ENCODE measurements at places on chromosomes 2 and 18.

DNA sequence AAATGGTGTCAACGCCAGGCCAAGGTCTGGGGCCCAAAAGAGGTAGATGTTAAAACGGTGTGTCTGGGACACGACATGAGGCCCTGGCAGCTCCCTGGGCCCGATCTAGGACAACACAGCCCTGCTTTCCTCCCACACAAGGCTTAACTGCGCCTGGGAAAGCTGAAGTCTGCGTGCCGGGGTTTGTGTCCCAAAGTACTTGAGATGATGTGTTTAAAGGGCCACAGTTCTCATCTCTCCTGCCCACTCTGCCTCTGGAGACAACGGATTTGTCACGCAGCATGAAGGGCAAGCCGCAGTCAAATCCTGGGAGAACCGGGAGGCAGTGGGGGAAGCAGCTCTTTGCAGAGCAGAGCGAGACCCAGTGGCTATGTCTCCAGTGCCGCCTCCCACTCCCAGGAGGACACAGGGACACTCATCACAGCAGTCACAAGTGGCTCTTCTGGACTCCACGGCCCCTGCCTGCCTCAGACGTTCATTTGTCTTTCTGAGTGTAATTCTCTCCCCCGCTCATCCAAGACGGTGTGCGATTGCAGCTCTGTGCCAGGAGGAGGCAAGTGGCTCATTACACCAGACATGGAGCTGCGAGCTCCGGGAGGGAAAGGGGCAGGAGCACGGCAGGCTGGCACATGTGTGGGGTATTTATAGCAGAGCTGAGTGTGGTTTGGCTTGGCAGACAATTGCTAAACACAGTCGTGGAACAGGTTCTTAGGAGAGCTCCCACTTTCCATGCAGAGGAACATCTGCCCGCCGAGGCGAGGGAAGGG is 57.7 kb upstream of the SEMA4C start:
- DNase-seq: no peak

DNA sequence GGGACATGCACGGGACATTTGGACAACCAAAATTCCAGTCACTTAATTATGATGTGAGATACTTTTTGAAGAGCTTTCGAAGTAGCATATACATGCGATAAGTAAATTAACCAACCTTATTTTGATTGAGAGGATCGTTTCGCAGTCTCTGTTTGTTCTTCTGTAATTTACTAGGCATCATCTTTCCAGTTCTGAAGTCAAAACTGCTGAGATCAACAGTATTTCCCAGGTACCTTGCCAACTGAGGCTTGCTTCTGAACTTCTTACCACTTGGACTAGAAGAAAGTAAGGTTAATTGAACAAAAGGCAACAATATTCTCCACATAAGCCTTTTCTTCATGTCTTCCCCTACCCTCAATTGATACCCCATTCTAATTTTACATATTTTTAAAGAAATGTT is 19.6 kb downstream of the MBD2 start:
- DNase-seq: no peak

DNA sequence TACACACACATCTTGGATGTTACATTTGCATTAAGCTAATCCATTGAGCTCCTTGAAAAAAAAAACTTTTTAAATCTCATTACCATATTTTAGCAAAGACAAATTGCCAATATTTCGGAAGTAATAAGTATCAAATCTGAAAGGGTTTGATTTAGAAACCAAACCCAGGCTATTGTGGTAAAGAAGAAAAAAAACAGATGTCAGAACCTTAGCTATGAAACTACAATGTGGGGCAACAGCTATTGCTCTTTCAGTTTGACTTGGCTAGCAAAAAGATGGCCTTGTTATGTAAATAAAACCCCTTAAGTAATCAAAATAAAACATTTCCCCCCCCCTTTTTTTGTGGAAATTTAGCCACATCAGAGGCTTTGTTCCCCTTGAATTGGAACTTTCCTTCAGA is 41.2 kb upstream of the REG3A start:
- no peak for DNase-seq

- no peak for DNase-seq
Observed at GRCh38 chr2:108586631-108587030, 52.4 kb downstream of the LIMS1 start.

DNA sequence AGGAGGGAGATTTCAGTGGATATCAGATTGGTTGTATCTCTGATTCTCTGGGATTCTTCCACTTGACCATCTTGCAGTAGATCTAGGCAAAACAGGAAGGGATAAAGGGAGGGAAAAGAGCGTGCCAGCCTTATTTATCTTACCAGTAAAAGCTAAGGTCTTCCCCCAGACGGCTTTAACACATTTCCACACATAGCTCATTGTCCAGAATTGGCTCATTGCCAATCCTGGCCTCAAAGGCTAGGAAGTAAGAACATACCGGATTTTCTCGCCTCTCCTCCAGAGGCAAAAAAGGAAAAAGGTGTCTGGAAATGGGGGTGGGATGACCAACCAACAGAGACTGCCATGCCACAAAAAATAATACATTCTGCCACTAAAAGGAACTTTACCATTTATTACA is 411.6 kb upstream of the NRP2 start:
- no peak for DNase-seq

- DNase-seq: no peak
Observed at GRCh38 chr2:72994282-72994990, 77.1 kb downstream of the SFXN5 start.

DNA sequence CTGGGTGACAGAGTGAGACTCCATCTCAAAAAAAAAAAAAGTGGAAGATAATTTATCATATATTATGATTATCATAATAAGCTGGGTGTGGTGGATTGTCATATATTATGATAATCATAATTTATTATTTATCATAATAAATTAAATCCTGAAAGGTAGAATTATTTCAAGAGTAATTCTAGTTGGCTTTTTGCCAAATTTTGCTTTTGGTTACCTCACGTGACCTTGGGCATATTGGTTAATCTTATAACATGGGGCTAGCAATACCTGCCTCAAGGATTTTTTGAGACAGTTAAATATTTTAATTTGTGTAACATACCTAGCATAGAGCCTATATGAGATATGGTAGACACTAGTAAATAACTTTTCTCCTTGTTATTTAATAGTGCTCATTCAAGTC is 111.3 kb upstream of the TTC27 start:
- no peak for DNase-seq

- no peak for DNase-seq
Observed at GRCh38 chr2:128537646-128538045, 219.0 kb upstream of the HS6ST1 start.

GRCh38 chr2:105541189-105542050 is 142.6 kb upstream of the FHL2 start:
- DNase-seq: no peak

DNA sequence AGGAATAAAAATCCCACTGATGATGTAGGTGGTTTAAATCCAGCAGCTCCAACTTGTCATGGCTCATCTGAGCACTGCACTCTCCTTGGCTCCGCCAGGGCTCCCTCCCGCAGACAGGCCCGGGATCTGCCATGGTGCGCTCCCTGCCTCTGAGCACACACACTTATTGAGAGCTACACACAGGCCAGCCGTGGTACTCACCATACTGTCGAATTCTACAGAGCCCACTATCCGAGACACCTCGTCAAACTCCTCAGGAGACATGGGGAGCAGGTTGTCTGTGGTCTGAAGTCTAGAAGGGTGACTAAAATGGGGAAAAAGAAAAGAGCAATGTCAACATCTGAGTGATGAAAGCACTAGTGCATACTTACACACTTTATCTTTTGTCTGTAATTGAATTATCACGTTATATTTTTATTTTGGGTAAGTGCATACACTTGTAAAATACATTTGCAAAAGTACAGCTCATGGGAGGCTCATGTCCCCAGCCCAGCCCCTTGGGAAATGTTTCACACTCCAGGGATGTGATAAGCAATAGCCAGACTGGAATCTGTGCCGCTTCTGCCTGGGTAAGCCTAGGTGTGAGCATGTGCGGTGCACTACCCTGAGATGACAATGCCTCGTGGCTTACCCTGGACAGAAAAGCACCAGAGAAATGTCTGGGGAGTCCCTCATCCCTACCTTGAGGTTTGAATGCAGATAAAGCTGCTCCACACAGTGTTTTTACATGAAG is 39.2 kb downstream of the STAT1 start:
- DNase-seq: no peak

- DNase-seq: no peak
Observed at GRCh38 chr2:159098921-159099411, 130.5 kb downstream of the TANC1 start.

DNA sequence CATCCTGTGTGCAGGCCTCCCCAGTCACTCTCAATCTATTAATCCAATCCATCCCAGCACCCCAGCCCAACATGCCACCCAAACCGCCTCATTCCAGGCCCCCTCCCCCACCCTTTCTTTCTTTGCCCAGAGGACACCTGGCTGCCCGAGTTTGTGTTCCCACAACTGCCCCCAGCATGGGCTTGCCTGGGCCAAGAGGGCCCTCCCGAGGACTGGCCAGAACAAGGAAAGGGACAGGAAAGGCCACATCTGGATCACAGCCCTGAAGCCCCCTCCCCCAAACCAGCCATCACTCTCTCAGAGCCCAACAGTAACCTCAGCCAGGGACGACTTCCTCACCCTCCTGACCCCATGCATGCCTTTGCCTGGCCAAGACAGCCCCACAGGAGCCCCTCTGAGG is 1.2 kb downstream of the TNS1 start:
- DNase-seq: no peak

GRCh38 chr2:43105586-43106558 is 120.5 kb downstream of the ZFP36L2 start:
- DNase-seq: no peak

DNA sequence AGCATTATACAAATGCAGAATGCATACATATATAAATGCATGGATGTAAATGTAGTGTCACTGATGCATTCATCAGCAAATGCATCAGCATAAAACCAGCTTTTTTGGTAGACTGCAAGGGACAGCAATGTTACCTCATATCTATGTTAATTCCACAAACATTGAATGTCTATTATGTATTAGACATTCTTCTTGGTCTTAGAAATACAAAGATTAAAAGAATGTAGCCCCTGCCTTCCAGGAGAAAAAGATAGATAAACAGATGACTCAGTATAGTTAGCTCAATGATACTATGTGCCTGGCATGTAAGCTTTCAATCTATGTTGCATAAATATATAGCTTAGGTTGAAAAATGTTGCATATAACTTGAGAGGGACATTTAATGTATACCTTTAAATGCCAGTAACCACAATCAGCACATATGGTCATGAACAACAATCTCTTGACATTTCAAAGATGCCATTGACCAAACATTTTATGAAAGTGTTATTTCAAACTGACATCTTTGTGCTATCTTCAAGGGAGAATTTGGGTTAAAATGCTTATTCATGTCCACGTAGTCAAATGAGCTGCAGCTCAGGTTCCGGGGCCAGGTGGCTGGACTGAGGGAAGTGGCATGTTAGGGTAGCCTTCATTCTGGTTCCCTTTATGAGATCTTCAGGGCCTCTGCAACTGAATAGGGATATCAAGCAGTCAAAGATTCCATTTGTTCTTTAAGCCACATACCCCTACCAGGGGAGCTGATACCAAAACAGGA is 45.2 kb upstream of the GCG start:
- no peak for DNase-seq

DNA sequence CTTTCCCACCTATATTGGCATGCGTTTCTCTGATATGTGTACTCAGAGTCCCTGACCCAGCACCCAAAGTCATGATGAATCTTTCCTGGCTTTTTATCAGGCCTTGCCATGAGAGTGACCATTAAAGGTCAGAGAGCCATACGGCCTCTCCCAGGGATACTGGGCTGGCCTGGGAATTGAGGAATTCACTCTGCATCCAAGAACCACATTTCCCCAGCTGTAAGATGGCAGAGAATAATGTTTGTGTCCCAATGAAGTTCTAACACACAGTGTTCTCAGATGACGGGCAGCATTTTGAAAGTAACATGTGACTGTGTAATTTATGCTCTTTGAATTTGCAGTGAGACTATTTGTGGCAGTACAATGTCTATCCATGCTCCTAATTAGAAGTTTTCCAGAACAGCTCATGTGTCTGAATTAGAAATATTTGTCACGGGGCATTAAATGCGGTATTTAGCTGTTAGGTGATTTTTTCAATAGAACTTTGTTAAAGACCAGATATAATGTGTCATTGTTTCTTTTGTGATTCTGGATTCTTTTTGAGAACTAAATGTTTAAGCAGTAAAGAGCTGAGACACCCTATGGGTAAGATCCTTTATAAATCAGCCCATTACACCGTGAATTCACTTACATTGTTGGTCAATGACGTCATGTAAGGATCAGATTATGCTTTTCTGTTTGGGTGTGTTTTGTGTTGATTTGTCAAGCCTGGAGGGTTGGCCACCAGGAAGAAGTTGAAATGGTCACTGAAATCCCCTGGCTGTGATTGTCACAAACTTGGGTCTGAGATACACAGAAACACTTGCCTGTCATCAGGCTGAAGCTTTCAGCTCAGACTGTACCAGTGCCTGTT is 7.3 kb upstream of the SLC3A1 start:
- DNase-seq: no peak

- no peak for DNase-seq
Observed at GRCh38 chr2:57542081-57542480, 504.5 kb upstream of the VRK2 start.

- no peak for DNase-seq
Observed at GRCh38 chr18:58516514-58517285, 112.2 kb downstream of the ALPK2 start.

GRCh38 chr18:32431753-32432152 is 38.9 kb downstream of the GAREM1 start:
- no peak for DNase-seq

Data from HFF-Myc (cell line).